ENCODE measurements at places on chromosomes 16 and 17.

DNA sequence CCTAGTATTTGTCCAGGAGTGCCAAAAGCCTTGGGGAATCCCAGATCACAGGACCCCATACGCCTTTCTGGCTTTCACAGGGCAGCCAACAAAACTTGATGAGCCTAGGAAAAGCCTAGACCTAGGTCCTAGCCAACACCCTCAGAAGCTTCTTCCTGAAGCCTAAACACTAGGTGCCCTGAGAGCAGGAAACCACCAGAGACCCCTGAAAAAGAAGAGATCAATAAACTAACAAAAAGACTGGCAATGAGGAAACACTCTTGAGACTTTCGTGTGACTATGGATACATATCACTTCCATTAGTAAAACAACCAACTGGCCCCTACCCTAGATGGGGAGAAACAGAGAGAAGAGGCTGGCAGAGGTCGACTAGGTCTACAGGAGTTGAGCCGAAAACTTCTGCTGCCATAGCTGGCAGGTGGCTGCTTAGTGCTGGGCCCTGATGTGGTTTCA, 1.2 kb downstream of the ORMDL3 start:
- DNase-seq: no peak

DNA sequence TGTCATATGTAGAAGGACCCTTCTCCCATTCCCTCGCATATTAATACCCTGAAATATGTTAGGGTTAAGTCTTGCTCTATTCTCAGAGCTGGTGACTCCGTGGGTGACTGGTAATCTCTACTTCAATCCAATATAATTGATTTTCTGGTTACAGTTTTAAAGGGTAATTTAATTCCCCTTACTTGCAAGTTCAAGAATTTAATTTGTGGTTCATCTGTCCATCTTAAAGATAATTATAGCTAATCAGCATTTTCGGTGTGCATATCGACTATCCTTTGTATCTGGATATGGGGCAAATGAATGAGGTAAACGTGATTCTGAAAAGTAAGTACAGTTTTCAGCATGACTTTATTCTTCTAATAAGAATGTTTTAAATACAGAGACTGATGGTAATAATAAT, 250.0 kb downstream of the CNTNAP4 start:
- no peak for DNase-seq

GRCh38 chr17:77810536-77810935, 148.0 kb upstream of the TNRC6C start:
- DNase-seq: no peak

GRCh38 chr17:63433746-63434591, 12.1 kb downstream of the CYB561 start:
- no peak for DNase-seq

DNA sequence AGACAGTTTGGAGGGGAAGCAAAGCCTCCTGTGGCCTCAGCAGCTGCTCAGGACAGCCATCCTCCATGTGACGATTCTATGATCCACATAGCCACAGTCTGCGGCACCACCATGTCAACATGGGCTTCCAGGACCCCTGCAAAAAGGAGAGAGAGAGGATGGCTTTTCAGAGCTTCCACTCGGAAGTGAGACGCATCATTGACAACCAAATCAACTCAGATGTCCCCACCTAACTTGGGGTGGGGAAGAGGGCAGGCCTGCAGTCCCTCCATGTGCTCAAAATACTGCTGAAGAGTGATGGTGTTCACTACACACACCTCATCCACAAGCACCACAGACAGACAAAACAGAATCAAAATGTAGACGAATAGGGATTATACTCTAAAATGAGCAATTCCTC, 5.9 kb upstream of the METTL16 start:
- DNase-seq: no peak

DNA sequence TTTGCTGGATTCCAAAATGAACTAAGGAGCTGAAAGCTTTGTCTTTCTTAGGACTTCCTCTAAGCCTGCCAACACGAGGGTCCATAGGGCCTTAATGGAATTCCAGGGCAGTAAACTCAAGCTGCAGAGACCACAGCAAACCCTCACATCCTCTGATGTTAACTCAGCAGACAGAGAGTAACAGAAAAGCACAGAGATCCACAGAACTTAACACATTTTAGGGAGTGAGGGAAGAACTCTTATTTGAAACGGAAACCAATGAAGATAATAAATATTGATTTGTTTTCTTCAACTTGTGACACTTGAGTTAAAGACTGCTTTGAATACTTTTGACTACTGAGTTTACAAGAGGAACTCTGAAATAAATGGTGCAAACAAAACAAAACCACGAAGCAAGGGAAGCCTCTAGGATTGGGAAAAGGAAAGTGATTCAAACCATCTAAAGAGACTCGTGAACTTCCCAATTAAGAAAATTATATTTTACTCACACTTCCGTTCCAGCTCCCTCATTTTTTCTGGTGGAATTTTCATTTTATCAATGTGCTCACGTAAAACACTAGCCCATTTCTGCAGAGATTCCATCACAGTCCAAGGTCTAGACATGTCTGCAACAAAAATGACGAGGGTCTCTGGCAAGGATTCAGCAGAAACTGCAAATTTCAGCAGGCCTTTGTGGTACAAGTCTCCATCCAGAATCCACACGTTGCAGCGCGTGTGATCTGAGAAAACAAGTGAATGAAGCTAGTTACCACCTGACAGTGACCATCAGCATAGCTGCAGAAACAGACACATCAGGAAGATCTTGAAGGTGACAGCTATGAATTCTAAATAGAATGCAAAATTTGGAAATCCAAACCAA, 9.2 kb downstream of the DYNC1LI2 start:
- no peak for DNase-seq
